ENCODE measurements at places on chromosomes 1 and 21.

GRCh38 chr1:54001591-54001990 lies 16.4 kb downstream of the LDLRAD1 start:
- peak; percentile 39 for DNase-seq

GRCh38 chr21:46517361-46517760 lies 58.7 kb downstream of the DIP2A start:
- DNase-seq = no peak

GRCh38 chr1:61357539-61357938 lies 275.2 kb downstream of the NFIA start:
- DNase-seq = no peak

DNA sequence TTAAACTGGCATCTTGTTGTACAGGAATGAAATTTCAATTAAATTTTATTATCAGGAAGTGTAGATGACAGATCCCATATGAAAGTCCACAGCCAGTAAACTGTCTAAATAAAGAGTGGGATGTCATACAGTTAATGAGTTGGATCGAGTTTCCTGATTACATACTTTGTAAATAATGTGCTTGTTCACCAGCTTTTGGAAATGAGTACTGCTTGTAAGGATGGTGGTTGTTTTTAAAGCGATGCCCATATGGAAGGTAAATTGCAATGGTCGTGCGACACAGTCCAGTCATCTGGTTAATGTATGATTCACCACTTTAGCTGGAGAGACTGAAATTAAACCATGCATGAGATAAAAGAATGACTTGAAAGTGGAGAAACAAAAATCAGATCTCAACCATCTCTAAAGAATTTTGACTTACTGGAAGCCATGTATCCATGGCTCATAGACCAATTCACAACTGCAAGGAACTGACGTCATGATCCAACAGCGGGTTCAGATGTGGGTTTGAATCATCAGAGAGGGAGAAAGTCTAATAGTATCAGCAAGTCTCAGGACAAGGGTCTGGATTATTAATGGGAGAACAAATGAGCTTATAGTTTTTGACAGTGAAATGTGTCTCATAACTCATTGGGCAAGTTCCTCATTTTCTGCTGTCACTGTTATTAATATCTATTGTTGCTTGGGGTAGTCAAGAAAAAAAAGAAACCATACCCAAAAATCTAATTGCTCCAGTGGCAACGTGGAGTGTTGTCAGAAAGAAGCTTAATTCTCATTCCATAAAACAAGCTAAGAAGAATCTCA lies 49.0 kb downstream of the MAP10 start:
- DNase-seq = no peak

DNA sequence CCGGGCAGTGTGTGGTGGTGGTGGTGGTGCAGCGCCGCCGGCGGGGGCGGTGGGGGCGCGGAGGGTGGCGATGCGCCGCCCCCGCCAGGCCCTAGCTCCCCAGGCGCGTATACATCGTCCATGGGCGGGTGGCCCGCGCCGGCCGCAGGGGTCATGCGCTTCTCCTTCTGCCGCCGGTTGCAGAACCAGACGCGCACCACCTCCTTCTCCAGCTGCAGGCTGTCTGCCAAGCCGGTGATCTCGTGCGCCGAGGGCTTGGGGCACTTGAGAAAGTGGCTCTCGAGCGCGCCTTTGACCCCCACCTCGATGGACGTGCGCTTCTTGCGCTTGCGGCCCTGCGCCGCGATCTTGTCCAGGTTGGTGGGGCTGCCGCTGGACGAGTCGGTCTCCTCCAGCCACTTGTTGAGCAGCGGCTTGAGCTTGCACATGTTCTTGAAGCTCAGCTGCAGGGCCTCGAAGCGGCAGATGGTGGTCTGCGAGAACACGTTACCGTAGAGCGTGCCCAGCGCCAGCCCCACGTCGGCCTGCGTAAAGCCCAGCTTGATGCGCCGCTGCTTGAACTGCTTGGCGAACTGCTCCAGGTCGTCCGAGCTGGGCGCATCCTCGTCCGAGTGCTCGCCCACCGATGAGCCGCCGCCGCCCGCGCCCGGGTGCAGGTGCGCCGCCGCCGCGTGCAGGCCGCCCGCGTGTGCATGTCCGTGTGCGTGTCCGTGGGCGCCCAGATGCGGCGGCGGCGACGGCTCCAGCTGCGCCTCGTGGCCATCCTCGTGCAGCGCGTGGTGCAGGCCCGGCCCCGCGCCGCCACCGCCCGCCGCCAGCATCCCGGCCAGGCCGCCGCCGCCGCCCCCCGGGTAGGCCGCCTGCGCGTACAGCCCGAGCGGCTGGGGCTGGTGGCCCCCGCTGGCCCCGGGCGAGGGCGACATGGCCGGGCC lies 926 bp downstream of the POU3F1 start:
- peak; percentile 61 for DNase-seq

DNA sequence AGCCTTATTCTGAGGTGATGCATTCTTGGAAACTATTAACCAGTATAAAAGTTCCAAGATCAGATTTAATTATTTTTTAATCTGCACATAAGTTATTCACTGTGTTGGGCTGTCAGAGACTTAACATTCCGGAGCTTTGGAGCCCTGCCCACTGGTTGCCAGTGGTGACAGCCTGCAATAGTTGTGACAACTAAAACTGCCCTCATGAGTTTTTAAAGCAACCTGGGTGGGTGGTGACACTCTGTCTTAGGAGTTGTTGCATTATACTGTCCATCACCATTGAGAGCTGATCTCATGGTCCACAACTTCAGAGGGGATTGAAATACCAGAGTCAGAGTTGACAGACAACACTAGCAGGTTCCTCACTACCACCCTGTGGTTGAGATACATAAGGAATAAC lies 653.9 kb upstream of the USP24 start:
- DNase-seq = peak; percentile 84

- no peak for DNase-seq
Measured at GRCh38 chr21:40646651-40647050, 200.3 kb downstream of the DSCAM start.

GRCh38 chr1:53367503-53368313 lies 39.8 kb upstream of the LRP8 start:
- no peak for DNase-seq

DNA sequence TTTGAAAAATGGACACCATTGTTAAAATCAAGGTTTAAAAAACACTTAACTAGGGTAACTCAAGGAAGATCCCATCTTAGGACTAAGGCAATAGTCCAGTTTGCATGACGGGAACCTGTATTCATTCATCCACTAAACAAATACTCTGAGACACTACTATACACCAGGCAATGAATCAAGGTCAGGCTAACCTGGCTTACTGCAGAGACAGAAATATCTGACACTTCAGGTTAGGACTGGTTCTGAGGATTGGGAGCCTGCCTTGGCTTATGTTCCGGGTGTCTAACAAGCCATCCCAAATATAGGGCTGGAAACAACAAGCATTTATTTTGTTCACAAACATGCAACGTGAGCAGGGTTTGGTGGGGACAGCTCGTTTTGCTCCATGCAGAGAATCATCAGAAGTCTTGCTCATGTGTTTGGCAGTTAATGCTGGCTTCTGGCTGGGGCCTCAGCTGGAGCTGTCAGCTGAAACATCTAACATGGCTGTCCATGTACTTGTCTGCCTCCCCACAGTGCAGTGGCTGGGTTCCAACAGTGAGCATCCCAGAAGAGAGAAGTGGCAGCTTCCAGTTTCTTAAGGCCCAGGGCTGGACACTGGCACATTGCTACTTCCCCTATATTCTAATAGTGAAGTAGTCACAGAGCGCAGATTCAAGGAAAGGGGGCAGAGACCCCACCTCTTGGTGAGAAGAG lies 37.0 kb upstream of the CAMK1G start:
- no peak for DNase-seq

DNA sequence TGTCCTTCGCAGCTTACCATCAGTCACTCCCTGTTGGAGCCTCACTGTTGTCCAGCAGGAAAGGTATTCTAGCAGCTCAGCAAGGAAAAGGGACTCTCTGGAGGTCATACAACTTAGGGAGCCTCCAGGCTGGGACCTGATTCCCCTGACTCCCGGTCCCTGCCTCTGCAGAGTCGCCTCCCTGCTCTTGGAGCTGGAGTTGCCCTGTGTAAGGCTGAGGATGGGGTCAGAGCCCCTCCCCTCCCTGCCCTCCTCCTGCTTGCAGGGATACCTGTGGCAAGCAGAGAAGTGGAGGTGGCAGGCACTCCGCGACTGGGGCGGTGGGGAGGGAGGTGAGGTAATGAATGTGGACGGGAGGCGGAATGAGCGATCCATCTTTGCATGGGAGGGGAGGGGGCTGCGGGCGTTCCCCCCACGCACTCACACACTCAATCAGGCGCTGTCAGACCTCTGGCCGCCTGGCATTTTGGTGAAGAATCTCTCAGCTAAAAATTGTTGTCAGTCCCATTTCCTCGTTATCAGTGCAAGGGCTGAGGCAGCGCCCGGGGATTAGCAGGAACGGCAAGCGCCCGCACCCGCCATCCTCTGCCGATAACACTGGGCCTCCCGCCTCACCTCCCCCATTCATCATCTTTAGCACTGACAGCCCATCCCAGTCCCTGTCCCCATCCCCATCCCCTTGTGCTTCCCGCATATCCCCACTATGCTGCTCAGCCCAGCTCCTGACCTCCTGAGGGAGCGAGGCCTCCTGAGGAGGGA lies 64.3 kb downstream of the TMEM53 start:
- DNase-seq = no peak

DNA sequence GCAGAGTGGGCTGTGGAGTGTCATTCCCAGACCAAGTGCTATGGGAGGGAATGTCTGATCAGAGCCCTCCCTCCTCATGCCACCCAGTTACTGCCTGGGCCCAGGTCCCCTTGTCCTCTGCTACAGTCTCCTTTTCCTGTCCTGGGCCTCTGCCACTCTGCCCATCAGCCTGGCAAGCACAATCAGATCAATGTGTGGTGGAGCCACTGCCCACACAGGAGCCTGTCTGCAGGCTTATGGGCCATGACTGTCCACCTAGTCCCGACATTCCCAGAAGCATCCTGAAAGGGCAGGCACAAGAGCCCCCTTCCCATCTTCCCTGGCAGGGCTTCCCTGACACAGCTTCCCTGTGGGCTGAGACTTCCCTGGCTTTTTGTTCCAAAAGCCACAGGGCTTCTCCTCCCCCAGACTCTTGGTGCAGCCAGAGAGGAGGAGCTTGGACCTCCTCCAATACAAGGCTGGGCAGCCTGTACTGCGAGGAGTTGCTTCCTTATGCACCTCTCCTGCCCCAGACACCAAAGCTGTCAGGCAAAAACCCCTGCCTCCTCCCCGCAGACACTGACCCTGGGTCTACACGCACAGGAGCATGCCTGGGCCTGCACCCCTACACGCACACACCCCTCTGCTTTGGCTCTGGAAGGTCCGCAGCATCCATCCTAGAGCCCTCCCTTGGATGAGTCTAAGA lies 29.2 kb upstream of the CNTN2 start:
- DNase-seq = peak; percentile 70

- DNase-seq = no peak
Measured at GRCh38 chr1:114133129-114133528, 20.5 kb downstream of the SYT6 start.

DNA sequence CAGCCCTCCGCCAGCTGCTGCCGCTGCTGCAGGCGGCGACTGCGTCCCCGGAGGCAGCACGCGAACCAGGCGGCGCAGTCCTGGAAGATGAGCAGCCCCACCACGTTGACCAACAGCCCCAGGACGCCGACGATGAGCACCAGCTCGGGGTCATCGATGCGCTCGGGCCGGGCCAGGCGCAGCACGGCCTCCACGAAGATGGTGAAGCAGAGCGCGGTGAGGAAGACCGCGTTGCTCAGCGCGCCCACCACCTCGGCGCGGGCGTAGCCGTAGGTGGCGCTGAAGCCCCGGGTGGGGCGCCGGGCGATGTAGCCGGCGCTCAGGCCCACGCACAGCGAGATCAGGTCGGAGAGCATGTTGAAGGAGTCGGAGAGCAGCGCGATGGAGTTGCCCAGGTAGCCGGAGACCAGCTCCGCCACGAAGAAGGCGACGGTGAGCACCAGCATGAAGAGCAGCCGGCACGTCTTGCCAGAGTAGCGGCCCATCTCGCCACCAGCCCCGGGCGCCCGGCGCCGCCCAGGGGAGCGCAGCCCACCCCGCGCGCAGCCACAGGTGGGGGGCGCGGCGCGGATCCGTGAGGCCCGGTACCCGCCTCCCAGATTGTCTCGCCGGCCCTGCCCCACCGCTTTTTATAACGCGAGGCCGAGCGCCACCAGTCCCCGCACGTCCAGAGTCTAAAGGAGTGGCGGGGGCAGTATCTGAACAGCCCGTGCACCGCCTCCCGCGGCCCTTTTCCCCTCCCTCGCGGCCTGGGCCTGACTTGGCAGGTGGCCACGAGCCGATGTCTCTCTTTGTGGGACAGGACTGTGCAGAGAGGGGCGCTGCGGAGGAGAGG lies at the start of gene SLC30A10:
Gene SLC30A10, minus strand, starts transcription at position 602 of the 835 bp plus-strand sequence. Its CDS starts 117 bp downstream, at position 485.
- DNase-seq = peak; percentile 64

DNA sequence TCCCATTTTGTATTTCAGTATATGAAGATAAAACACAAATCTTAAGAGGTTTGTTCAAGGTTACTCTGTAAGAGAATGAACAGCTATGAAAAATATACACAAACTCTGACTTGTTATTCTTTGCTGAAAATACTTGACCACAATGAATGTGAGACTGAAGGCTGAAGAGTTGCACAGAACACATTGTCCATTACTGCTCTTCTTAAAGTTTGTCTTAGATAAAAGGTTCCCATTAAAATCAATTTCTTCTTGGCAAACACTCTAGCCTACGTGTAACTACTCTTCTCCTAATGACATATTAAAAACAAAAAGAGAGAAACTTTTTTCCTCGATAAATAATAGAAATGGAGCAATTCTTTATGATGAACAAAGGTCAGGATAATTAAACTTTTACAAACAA lies 45.2 kb upstream of the RABGAP1L start:
- DNase-seq = no peak

DNA sequence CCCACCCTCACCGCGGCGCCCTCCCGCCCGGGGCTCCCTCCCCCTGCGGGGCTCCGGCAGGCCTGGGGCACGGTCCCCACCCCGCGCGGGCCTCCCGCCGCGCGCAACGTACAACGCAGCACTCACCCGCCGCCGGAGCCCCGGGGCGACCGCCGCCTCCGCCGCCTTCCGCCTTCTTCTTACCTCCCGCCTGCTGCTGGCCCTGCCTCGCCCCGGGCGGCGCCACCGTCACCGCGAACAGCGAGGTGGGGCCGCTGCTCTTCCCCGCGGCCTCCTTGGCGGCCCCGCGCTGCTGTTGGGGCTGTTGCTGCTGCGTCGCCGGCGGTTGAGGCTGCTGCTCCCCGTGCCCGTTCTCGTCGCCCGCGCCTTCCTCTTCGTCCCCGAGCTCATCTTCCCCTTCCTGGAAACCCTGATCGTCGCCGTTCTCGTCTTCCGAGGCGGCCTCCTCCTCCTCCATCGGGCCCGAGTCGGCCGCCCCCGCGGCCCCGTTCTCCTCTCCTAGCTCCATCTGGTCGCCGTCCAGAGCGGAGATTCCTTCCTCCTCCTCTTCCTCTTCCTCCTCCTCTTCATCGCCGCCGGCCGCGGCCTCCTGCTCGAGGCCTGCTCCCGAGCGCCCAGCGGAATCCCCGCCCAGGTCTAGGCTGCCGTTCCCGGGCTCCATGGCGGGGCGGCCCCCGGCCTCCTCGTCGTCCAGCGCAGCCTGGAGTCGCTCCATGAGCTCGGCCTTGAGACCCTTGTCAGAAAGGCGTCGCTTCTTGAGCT lies 671 bp downstream of the HNRNPU start:
- DNase-seq = no peak

DNA sequence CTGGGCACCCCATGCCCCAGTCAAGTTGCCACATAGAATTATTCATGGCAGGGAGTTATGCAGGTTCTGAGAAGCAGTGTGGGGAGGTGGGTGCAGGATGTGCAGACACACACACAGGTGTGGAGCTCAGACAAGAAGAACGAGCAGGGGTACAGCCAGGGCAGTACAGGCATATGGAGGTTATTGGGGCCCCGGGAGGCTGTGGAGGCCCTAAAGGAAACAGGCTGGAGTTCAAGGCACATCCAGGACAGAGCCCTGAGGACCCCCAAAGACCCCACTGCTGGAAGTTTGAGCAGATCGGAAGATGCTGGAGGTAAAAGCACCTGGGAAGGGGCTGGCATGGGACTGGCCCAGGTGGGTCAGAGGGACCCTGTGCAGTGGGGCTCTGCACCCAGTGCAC lies 171.3 kb downstream of the PSMG1 start:
- DNase-seq = no peak

Data from NCI-H1105 treated with DMSO at 0.1 percent for 48 hours (cell line).